ENCODE measurements at places on chromosomes 4 and X.

DNA sequence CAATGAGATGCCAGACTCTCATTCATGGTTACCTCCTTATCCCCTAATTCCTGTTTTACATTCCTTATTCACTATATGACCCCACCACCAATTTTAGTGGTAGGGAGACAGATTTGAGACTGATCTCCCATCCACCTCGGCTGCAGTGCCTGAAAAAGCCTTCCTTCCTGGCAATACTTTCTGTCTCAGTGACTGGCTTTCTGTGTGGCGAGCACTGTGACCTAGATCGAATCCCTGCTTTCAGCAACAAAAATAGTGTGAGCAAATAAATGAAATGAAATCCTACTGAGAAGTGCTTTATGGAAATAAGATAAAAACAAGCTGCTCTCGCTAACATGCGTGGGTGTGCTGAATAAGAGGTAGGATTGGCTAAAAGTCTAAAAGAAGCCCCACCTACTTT, 165.3 kb downstream of the GPM6A start:
- DNase-seq, result no peak

DNA sequence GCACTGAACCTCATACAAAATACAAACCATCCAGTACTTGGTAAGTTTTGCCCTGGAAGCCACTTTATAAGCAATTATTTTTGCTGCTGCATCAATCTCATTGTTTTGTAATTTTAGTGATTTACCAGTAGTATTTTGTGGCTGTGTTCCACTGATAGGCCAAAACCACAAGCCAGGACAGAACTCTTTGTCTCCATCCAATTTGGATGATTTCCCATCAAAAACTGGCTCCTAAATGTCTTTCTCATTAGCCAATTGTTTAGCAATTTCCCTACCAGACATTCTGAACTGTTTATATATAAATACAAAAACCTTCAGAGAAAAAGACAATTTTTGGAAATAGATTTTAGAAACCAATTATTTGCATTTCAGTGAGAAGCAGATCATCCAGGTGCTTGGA, 4.4 kb downstream of the GSPT2 start:
- no peak for DNase-seq

DNA sequence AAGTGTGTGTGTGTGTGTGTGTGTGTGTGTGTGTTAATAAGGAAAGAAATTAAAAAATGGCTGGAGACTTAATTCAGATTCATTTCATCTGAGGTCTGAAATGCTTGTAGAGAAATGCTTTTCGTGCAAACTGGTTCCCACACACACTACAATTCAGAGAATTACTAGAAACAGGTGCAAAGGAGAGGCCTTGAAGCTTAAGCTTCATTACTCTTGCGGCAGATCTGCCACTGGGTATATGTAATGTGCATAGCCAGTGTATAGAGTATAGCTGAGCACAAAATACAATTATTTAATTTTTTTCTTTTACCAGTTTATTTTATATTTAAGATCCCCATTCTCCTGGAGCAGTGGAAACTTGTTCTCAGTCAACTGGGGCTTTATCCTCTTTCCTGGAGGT, 31.8 kb upstream of the MAGEB10 start:
- no peak for DNase-seq

GRCh38 chr4:151198748-151199147, 78.2 kb upstream of the PRSS48 start:
- DNase-seq, result no peak

Data from iPS DF 19.7 (cell line).